ENCODE measurements at places on chromosomes 2 and 18.

- DNase-seq: no peak
Measured at GRCh38 chr2:146119586-146119985, 1599.7 kb upstream of the ZEB2 start.

DNA sequence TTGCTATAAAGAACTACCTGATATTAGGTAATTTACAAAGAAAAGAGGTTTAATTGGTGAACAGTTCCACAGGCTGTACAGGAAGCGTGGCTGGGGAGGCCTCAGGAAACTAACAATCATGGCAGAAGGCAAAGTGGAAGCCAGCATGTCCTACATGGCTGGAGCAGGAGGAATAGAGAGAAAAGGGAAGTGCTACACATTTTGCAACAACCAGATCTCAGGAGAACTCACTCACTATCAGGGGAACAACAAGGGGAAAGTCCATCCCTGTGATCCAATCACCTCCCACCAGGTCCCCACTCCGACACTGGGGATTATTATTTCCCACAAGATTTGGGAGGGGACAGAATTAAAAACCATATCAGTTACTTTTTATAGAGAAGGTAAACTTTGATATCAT is 273.5 kb upstream of the MMADHC start:
- DNase-seq: no peak

- DNase-seq: no peak
Measured at GRCh38 chr18:3048121-3048520, 35.2 kb upstream of the LPIN2 start.

GRCh38 chr18:78820161-78820834 is 159.3 kb upstream of the SALL3 start:
- DNase-seq: no peak

DNA sequence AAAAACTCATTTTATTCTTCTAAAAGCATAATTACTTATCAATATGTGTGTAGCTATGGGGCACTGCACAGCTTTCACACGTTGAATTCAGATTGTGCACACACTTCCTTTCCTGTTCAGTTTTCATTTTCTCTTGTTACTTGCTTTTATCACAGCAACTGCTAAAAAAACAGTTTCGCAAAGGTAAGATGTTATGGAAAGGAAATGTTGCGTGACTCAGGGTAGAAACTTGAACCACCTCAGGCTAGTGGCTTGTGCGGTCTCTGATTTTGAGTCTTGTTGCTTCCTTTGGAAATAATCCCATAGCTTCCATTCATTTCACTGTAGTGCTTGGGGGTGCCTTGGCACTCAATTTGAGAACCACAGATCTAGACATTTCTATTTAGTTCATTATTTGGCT is 171.9 kb downstream of the FMNL2 start:
- DNase-seq: no peak

DNA sequence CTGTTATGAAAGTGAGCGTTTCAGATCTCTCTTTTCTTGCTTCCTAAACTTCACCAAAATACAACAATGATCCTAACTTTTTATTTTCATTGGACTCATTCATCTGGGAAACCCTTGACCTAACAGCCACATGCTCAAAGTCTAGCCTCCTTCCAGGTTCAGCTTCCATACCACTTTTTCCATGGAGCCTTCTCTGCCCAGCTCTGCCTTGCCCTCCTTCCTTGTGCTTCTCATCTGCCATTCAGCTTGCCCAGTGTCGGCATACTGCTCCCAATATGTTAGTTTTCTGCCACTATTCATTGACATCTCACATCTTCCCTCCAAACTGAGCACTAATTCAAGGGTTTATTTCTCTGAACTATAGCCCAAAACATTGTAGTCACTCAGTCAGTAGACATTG is 214.7 kb downstream of the RAD51AP2 start:
- DNase-seq: no peak

DNA sequence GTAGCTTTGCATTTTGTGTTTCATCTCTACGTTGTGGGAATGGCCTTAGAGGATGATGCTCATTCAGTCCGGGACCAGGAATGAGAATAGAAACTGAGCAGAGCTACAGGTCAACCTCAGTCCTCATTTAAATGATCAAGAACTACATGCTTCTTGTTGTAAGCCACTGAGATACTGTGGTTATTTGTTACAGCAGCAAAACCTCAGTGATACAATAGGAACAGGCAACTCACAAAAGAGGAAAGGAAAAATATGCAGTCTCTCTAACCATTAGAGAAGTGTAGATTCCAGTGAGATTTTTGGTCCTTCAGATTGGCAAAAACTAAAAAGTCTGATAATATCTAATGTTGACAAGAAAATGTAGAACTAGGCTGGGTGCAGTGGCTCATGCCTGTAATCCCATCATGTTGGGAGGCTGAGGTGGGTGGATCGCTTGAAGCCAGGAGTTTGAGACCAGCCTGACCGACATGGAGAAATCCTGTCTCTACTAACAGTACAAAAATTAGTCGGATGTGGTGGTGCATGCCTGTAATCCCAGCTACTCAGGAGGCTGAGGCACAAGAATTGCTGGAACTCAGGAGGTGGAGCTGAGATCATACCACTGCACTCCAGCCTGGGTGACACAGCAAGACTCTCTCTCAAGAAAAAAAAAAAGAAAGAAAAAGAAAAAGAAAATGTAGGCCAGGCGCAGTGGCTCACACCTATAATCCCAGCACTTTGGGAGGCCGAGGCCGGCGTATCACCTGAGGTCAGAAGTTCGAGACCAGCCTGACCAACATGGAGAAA is 13.3 kb downstream of the CHCHD5 start:
- no peak for DNase-seq

- no peak for DNase-seq
Measured at GRCh38 chr2:165815299-165816141, 21.5 kb upstream of the GALNT3 start.

DNA sequence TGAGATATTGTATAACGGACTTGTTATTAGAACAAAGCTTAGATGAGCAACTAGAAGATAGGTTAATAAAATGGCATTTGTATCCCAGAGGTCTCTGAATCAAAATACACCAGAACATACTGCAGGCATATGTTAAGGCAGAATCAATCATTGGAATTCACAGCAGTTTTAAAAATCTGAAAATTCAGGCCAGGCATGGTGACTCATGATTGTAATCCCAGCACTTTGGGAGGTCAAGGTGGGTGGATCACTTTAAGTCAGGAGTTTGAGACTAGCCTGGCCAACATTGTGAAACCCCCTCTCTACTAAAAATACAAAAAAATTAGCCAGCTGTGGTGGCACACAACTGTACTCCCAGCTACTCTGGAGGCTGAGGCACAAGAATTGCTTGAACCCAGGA is 405.2 kb downstream of the ZEB2 start:
- DNase-seq: no peak

DNA sequence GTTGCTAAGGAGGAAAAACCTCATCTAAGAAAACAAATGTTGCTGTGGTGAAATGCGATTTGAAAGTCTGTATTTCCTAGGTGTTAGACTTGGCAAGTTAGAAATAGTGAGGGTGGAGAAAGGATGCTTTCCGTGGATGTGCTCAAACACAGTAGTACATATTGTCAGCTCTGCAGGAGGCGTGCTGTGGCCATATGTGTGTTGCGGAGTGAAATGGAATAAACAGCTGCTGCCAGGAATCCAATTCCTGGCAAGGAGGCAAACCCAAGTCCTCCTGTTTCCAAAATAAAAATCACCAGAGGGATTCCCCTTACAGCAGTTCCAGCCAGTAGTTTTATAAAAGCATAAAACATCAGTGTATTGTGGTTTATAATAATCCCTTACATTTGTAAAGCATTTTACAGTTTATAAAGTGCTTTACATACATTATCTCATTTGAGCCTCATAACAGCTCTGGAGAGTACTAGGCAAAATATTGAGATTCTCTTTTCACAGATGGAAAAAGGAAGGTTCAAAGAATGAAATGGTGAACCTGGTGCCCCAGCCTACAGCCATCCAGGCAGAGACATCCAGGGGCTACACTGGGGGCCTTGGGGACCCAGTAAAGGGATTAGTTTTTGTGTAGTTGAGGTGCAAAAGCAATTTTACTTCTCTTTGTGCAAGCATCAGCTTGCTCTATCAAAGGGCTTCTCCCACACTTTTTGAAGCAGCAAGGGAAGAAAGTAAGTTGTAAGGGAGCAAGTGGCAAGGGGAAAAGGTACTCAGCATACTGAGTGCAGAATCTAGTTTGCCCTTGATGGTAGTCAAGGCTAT is 206.0 kb downstream of the AGPS start:
- DNase-seq: no peak

DNA sequence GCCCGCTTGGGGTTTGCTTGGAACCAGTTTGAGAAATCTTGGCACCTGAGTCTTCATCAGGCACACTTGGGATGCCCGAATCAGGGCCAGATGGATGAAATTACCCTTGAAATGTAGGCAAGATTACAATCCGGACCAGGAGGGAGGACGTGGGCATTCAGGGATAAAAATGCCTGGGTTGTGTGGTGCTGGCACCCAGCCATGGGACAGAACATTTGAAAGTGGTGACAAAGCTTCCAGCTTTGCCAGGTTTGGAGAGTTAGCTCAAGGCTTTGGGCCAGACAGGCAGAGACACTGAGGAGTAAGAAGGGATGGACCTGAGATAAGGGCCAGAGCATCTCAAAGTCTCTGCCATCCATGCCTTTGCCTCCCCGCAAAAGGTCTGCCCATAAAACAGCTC is 182.2 kb downstream of the TTC32 start:
- no peak for DNase-seq

- DNase-seq: no peak
Measured at GRCh38 chr2:198702796-198703195, 754.9 kb downstream of the SATB2 start.

DNA sequence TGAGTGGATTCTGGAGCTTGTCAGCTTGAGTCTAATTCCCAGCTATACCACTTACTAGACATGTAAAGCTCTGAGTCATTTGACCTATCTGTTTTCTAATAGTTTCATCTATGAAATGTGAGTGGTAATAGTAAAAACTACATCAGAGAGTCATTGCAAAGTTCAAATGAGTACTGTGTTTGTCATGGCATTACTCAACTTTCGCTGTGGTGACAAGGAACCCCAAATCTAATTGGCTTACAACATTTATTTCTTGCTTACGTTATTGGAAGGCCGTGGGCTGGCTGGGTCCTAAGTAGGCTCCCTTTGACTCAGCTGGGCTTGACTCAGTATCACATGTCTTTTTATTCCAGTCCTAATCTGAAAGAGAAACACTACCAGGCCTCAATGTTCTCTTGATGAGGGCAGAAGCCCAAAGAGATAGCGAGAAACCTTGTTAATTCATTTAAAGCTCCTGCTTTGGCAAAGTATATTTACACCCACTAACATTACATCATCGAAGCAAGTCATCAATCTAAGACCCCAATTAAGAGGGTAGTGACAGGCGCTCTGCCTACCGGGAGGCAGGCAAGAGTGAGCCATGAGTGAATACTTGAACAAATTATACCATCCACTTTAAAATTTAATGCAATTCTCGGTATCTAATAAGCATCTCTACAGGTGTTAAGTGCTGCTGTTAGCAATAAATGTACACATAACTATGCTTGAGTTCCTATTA is 431.8 kb upstream of the SPHKAP start:
- no peak for DNase-seq

Data from stimulated activated CD4-positive, alpha-beta T cell treated with anti-CD3 and anti-CD28 coated beads, Interleukin-1b, Interleukin-23, amount 100 ng/mL, for 4 hours (primary cell).